ENCODE measurements at places on chromosomes 16 and 17.

DNA sequence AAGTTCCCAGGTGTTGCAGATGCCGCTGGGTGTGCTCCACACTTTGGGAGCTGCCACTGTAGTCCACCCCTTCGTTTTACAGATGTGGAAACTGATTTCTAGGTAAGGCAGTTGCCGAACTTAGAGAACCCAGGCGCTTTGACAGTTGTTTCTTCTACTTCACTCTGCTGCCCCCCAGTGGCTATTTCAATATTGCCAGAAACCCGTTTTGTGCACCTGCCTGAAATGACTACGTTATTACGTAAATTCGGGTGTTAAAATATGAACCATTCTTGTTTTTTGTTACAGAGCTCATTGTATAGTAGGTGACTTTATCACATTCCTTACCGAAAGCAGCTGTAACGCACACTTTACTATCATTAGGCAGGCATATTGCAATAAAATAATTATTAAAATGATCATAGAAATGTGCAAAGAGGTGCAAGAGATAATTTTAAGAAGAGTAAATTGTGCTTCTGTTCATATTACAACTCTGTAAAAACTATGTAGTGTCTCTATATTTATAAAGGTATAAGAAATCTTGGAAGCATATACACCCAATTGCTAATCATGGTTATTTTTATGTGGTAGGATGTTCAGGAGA lies 44.9 kb downstream of the OTOA start:
- DNase-seq = peak; percentile 69

- no peak for DNase-seq
Measured at GRCh38 chr17:15351925-15352324, 10.5 kb upstream of the TEKT3 start.

GRCh38 chr17:82734987-82735866 lies at the start of gene FN3K:
Gene FN3K, plus strand, starts transcription at chr17:82735615. Its CDS starts 22 bp downstream, at chr17:82735637.
- no peak for DNase-seq

GRCh38 chr17:64626827-64627226 lies 35.3 kb downstream of the SMURF2 start:
- DNase-seq = no peak

DNA sequence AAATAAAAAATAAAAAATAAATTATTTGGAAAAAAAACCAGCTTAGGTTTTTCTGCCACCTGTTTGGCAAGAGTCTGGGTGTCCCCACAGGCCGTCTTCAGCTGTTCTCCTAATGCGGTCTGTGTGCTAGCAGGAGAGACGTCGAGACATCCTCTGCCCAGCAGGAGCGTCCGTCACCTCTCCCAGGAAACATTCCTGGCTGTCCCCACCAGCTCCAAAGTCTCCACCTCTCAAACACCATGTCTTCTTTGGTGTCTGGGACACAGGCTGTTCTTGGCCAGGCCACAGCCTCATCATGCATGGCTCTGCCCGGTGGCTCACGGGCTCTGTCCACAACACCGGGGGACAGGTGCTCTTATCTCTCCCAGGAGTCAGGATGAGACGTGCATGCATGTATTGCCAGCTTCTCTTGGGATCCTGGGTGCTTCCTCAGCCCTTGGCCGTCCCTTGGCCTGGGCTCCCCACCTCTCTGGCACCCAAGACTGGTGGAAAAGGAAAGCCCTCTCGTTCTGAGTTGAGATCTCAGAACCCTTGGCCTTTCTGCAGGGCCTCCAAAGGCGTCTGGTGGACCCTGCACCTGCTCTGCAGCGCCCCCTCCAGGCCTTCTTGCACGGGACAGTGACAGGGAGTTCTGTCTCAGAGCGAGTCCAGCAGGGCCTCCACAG lies 84.9 kb upstream of the CBX4 start:
- DNase-seq = no peak

DNA sequence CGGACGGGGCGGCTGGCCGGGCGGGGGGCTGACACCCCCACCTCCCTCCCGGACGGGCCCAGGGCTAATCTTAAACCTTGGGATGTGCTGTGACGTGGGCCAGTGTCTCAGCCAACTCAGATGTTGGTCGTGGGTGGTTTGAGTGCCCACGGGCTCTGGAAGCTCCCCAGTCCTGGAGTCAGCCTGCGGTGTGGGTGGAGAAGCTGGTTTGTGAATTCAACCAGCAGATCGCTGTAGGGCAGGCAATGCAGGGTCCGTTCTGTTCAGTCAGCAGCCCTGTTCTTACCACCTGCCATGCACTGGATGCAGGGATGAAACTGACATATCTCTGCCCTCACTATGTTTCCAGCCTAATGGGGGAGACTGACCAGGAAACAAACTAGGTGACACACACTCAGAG lies 8.0 kb upstream of the ZNF500 start:
- DNase-seq = no peak

DNA sequence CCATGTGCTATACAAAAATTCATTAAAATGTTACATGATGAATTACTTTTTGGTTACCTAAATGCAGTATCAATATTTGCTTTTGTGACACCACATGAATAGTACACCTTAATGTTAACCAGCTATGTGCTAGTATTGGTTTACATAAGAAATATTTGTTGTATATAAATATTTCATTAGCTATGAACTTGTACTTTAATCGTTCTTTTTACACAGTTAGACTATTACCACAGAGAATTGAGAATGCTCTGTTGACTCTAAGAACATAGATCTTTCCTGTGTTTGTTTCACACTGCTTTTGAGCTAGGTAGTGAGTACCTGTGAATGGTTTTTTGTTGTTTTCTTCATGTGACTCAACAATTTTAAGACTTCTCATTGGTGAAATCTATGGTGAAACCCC lies 93.4 kb downstream of the KANSL1 start:
- DNase-seq = no peak

- no peak for DNase-seq
Measured at GRCh38 chr16:3949946-3950342, 69.4 kb upstream of the CREBBP start.

DNA sequence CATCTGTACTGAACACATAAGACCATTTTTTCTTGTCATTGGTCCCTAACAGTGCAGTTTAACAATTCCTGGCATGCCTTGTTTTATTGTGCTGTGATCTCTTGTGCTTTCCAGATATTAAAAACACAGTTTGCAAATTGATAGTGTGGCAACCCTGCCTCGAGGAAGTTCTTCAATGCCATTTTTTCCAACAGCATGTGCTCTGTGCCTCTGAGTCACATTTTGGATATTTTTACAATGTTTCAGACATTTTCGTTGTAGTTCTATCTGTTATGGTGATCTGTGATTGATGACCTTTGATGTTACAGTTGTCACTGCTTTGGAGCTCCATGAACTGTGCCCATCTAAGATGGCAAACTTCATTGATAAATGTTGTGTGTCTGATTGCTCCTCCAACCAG lies 66.2 kb downstream of the GOSR1 start:
- no peak for DNase-seq

DNA sequence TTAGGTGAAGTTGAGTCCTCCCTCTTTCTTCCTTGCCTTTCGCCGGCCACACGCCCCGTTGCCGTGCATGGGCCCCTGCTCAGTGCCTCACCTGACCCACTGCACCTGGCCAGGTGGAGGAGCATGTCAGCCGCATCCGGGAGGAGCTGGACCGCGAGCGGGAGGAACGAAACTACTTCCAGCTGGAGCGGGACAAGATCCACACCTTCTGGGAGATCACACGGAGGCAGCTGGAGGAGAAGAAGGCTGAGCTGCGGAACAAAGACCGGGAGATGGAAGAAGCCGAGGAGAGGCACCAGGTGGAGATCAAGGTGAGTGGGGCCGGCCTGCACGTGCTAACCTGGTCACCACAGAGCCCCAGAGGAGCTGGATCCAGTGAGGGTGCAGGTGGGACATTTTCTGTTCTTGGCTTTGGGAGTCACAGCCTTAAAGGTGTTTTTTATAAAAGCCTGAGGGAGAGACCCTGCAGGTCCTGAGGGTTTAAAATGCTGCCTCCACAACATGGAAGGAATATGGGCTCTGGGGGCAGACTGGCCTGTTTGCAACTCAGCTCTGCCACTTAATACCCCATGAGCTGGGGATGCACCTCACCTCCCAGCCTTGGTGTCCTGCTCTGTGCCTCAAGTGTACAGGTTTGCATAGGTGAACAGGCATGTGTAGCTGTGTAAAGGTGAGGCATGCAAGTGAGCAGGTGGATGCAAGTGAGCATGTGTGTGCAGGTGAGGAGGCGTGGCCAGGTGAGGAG lies 12.1 kb upstream of the DBNDD1 start:
- DNase-seq = no peak
